ENCODE measurements at places on chromosomes 6 and 20.

- DNase-seq, result no peak
These were observed 99.5 kb upstream of the SIRPG start for GRCh38 chr20:1757072-1757471.

- DNase-seq, result no peak
These were observed 46.3 kb upstream of the F13A1 start for GRCh38 chr6:6366803-6367202.

- DNase-seq, result no peak
These were observed 22.0 kb upstream of the L3MBTL3 start for GRCh38 chr6:129996387-129996786.

DNA sequence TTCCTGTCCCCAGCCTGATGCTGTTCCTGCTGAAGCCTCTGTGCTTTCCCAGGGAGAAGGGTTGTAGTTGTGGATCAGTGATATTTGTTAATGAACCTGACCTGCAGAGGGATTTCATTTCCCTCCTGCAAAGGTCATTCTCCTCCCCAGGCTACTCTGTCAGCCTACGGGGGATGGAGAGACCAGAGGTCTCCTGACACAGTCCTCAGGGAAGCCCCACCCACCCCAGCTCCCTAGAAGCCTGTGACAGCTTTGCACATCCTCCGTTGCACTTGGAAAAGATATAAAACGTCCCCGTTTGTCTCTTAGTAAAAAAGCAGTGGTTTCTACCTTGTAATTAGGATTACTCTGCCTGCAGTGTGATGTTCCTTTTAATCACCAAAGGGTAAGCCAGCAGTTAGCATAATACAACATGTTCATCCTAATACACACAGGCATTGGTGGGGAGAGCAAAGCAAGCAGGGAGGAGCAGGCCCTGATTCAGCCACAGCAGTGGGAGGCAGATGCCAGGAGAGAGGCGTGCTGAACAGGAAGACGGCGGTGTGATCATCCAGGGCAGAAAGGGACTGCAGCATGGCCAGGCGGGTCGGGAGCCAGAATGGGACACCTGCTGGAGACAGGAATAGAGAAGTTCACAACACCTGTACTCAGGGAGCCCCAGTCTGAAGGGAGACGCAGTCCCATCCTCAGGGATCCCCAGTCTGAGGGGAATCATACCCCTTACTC is 293.5 kb downstream of the LRFN2 start:
- no peak for DNase-seq

DNA sequence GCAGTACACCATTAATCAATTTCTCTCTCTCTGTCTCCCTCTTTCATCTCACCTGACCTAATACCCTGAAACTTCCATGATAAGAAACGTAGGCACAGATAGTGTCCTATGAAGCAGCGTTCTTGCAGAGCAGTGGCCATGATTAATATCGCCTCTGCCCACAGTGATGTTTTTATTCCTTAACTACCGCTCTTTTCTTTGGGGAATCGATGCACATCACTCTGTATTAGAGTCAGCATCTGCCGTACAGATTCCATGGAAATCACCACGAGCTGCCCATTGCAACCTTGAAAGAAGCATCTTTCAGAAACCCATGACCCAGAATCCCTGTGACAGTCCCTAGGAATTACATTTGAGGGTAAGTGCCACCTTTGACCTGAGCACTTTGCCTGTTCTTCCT is 152.0 kb upstream of the ECI2 start:
- DNase-seq, result no peak

- DNase-seq, result no peak
These were observed 98.9 kb downstream of the TBC1D32 start for GRCh38 chr6:121235386-121235785.

- peak; percentile 25 for DNase-seq
These were observed 3.2 kb upstream of the DEF6 start for GRCh38 chr6:35294308-35294945.

DNA sequence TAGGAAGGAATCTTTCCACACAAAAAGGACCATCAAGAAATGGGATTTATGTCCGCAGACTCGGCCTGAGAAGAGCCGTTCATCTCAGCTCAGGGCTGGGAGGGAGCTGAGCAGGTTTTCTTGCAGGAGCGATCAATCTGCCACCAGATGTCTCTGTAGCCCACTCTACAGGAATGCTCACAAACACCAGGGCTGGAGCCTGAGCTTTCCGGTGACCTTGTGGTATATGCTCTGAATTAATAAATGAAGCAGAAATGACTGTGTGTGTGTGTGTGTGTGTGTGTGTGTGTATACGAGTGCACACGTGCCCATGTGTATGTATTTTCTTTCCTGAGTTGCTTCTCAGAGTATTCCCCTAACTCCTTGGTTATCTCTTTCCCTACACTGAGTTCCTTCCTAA is 12.0 kb downstream of the CD83 start:
- peak; percentile 62 for DNase-seq

DNA sequence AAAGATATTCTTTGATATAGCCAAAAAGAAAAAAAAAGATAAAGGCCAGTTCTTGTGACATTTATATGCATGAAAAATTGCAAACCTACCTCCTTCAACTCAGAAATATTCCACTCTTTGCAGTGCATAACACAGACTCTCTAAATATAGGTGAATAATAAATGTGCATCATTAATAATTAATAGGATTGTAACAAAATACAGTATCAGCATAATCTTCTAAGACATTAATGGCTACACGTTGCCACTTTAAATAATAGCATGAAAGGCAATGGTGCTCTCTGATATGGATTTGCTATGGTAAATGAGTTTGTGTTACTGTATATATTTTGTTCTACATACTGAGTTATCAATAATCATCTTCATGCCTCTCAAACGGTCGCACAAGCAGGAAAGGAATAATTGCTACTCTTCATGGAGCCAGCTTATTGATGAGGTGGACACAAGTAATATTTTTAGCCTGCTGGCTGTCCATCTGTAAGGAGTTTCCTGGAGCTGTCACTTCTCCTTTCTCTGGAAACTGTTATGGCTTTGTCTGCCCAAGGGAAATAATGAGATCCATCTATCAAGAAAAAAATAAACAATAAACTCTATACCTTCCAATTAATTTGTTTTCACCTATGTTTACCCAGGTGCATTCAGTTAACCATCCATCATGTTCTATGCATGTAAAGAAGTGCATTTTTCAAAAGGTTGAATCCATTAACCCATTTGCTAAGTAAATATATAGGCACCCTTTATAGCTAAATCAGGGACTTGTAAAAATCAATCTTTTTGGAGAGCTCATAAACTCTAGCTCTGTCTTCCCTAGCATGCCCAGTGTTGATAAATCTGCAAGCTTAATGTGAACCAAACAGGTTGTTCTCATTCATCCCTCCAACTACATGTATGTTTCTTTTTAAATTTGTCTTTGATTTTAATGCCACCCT is 253.0 kb downstream of the NKAIN2 start:
- DNase-seq, result no peak

GRCh38 chr6:36718560-36718959 is 20.9 kb downstream of the RAB44 start:
- no peak for DNase-seq

DNA sequence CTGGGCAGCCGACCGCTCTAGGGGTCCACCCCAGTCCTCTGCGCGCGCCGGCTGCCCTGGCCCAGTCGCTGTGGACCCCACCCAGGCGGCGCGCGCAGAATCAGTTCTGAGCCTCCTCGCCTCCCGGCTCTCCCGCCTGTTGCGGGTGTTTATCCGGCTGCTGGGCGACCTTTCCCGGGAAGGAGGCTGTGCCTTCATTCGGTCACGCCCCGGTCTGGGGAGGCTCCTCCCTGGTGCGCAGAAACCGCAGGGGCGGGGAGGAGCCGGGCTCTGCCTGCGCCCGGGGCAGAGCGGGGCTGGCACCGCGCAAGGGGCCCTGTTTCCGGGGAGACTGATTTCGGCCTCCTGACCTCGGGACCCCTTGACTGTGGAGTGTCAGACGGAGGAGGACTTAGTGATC is 80.8 kb upstream of the EYS start:
- no peak for DNase-seq

DNA sequence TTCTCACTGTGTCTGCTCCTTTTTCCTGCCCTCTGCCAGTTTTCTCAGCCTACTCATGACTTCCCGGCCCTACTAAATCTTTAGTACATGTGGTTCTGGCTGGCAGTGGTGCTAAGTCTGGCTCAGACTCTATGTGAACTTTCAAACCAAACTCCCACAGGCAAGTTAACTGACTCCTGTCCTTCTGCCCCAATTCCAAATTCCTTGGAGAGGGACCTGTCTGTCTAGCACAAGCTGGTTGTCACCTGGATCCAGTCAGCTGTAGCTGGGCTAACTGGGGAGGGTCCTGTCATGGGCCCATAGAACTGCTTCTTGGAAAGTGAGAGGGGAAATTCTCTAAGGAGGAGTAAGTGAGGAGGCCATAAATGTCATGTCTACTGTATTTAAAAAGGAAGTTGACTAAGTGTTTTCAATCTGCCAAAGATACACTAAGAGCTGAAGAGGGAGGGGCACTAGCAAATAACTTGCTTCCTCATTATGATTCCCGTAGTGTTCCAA is 240.1 kb downstream of the KCNQ5 start:
- no peak for DNase-seq

DNA sequence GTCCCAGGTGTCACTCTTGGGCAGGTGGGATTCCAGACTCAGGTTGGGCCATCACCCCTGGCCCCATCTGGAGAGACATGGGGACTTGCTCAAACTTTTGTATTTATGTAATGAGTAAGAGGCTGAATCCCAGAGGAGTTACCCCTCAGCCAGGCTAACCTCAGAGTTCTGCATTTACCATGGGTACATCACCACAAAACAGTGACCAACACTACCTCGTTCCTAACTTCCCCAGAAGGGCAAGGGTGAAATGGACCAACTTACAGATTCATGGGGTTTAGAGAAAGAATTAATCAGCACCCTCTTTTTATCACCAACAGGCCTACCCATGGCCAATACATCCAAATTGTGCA is 259.9 kb upstream of the MARCKS start:
- DNase-seq, result no peak

- DNase-seq, result no peak
These were observed 155.0 kb downstream of the GJA1 start for GRCh38 chr6:121590438-121590837.

- DNase-seq, result no peak
These were observed 23.6 kb downstream of the BNIP5 start for GRCh38 chr6:36312854-36313648.

GRCh38 chr6:142570221-142570671 is 268.4 kb downstream of the ADGRG6 start:
- DNase-seq, result no peak

- no peak for DNase-seq
These were observed 123.7 kb upstream of the MCHR2 start for GRCh38 chr6:100117680-100118079.

DNA sequence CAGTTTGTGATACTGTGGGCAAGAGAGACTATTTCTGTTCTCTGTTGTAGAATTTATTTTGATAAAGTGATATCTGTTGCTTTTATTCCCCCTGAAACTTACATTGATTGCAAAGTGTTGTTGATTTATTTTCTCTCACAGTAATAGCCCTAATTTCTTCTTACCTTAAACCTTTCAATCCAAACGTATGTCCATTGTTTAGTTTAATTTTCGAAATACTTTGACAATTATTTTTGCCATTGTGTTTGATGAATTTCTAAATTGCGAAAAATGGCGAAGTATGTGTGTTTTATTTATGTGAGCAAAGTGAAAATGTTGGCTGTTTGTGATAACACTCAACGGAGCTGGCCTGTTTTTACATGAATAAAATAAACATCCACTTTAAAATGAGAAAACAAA is 381 bp upstream of the ZSCAN26 start:
- DNase-seq, result no peak

DNA sequence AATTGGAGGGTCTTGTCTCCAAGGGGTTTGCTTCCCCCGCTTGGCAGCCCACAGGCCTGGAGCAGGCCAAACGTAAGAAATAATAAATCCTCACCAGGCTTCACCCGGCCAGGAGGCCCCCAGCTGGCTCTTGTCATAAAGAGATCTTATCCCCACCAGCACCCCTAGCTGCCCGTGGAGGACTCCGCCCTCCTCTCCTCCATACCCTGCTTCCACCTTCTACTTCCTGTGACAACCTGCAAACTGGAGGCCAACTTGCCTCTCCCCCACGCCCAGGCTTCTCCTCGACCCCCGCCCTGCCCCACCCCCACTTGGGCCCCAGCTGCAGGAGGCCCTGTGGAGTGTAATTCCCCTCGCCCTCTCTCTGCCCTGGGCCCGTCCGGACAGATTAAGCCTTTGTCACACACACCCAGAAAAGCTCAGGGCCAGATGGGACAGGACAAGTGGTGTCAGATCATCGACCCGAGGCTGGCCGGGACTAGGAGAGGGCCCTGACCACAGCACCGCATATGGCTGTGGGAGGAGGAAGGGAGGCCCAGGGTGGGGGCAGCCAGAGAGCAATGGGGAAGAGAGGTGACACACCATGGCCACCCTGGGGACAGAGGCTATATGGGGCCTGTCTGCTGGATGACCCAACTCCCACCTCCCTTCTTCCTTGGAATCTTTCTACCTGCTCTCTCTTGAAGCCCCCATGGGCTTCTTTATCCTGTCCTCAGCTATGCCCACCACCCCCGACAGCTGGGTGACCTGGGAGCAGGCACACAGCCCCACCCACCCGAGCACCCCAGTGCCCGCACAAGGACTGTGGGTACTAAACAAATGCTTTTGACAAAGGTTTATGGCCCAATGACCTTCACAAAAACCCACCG is 3.9 kb downstream of the NOL4L start:
- DNase-seq, result no peak

- DNase-seq, result no peak
These were observed 67.7 kb downstream of the SLC16A10 start for GRCh38 chr6:111154981-111155380.

DNA sequence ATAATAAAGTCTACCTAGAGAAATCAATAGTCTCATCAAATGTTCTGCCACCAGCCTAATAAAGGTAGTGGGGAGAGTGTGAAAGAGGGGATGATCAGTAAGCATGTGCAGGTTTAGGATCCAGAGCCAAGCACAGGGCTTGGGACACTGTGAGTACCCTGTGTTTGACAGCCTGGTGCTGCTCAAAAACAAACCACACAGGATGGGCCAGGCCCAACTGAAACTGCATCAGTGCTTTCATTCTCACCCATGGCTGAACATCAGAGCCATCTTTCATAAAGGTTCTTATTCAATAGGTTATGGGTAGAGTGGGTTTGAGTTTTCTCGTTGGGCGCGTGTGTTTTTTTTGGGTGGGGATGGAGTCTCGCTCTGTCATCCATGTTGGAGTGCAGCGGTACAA is 87.3 kb upstream of the NHSL1 start:
- no peak for DNase-seq

DNA sequence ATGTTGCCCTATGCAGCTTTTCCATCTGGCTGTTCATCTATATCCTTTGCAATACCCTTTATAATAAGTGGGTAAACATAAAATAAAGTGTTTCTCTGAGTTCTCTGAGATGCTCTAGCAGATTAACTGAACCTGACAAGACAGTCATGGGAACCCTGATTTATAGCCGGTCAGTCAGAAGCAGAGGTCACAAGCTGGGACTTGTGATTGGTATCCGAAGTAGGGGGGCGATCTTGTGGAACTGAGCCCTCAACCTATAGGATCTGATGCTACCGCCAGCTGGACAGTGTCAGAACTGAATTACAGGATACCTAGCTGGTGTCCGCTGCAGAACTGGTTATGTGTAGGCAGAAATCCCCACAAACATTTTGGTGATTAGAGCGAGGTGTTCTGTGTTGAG is 39.0 kb downstream of the SLC17A5 start:
- no peak for DNase-seq

Data from dermis microvascular lymphatic vessel endothelial cell (primary cell).